ENCODE measurements at places on chromosomes 12 and 14.

- DNase-seq: no peak
These were observed 96.1 kb upstream of the IFNG-AS1 start for GRCh38 chr12:67893022-67893580.

- no peak for DNase-seq
These were observed 398.0 kb downstream of the TMTC2 start for GRCh38 chr12:83084516-83085234.

DNA sequence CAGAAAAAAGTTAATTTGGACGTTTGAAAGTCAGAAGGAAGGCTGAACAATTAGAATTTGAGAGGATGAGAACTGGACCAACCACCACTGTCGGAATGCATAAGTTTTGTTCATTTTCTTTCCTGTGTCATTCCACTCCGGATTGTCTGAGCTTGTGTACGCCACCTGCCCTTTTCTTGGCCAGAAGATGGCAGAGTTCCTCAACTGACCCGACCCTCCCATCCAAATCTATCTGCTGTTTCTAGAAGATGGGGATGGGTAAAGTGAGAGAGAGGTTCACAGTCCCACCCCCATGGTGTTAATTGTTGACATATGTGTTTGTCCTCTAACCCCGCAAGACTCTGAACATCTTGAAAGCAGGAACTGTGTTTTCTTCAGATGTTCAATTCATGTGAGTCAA is 388.0 kb downstream of the VRK1 start:
- peak; percentile 27 for DNase-seq

DNA sequence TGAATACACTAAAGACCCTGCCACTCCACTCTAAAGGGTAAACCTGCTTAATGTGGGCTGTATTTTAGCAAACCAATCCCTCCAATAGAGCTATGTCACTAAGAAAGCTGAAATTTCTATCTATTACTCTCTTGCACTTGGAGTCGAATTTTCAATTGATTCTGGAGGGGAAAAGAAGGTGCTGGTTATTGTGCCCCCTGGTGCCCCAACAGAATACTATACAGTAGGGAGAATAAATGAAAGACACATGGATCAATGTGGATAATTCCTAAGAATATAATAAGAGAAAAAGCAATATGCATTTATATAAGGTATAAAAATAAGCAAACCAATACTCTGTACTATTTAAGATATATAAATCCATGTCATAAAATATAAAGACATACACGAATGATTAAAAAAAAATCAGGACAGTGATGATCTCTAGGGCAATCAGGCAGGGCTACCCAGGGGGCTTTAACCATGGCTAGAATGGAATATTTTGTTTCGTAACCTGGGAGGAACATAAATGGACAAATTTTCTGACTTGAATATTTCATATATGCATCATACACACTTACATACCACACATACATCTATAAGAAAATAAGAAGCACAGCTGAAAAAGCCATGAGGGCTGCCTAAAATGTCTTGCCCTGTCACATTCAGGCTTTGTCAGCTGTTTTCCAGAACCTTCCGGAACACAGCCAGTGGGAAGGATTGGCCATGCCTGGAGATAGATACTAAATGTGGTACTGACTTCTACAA is 54.4 kb downstream of the EFCAB11 start:
- DNase-seq: peak; percentile 33

DNA sequence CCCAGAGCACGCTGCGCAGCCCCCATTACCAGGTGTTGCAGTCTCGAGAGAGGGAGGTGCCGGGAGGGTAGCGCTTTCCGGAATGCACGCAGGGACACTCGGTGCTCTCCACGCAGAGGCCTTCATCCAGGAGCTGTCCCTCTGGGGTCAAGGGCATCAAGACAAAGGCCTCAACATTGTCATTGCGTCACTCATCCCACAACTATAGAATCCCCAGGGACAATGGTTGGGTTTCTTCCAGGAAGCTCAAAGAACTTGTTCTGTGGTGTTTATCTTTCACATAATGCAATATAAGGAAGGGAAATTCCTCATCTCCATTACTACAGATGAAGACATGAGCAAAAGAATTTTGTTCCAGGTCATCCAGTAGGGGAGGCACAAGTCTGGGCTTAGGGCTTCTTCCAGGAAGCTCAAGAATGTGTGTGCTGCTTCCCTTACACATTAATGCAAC is 52.1 kb downstream of the VWF start:
- DNase-seq: no peak

DNA sequence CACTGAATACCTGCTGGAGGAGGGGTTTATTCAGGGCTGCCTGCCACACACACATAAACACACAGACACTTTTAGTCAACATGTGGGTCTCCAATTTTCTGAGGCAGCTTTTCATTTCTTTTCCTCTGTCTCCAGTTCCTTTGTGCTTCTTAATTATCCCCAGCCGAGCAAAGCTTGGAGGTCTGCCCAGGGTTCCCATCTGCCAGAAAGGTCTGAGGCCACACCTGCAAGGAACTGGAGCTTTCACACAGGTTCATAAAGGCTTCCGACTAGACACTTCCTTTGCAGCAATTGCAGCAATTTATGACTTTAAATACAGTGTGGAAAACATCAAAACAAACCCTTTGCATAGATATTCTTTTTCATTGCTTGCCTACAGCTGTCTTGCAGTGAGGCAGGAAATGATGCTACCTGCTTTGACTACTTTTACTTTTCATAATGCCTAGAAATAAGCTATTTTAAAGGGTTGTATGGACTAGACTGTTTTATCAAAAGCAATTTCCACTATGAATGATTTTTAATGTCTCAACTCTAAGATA is 1318.9 kb downstream of the AACS start:
- no peak for DNase-seq

GRCh38 chr14:91369628-91370445 is 47.8 kb downstream of the CCDC88C start:
- no peak for DNase-seq

- no peak for DNase-seq
These were observed 105.6 kb downstream of the GPR135 start for GRCh38 chr14:59359431-59360124.

DNA sequence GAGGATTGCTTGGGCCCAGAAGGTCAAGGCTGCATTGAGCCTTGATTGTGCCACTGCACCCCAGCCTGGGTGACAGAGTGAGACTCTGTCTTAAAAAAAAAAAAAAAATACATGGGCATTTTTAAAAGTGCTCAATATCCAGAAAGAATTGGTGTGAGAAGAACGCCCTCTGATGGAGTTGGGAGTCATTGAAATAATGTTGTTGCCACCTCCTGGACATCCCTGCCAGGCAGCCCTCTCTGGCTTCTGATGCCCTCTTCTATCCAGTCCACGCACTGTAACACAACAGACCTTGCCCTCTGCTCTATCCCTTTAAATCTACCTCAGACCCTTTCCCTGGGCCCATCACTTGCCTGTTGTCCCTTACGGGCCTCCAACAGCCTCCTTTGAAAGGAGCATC is 4.9 kb downstream of the PTGDR start:
- DNase-seq: peak; percentile 54

DNA sequence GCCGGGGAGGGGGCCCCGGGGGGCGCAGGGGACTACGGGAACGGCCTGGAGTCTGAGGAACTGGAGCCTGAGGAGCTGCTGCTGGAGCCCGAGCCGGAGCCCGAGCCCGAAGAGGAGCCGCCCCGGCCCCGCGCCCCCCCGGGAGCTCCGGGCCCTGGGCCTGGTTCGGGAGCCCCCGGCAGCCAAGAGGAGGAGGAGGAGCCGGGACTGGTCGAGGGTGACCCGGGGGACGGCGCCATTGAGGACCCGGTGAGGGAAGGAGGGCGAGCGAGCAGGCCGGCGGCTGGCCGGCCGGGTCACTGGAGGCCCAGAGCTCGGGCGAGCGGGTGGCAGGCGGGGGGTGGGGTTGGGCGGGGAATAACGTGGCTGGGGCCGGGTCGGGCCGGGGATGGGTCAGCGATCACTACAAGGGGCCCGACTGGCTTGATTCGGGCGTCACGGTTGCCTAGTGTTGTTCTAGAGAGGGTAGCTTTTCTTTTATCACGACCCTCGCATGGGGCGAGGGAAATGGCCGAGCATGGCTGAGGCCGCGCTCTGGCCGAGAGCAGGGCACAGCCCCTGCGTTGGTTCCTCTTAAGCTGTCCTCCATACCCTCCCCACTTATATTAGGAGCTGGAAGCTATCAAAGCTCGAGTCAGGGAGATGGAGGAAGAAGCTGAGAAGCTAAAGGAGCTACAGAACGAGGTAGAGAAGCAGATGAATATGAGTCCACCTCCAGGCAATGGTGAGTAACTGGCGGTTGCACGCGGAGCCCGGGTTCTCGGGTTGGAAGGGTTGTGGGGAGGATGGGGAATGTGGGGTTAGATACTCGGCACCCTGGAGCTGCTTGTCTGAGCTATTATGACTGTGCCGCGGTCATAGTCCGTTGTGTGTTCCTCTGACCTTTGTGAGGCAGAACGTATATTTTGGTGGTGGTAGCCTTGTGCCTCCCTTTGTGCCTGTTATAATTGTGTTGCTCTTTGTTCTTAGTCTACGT is 603 bp downstream of the PABPN1 start:
- DNase-seq: peak; percentile 58

DNA sequence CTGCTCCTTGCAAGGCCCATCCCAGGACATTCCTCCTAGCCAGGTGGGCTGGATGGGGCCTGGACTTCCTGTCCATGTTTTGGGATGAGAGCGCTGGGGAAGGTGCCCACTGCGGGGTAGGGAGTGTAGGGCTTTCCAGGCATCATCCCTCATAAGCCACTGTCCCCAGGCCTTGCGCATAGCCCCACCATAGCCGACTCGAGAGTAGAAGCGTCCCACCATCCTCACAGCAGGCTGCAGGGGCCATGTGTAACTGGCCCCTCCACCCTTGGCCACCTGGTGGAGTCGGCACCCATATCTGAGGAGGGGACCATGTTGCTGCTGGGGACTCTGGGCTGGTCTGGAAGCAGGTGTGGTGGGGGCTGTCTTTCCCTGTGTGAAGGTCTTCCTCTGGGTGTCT is 30.5 kb downstream of the SH2B3 start:
- DNase-seq: no peak

- peak; percentile 75 for DNase-seq
These were observed 92.9 kb downstream of the FAR2 start for GRCh38 chr12:29241821-29242591.

DNA sequence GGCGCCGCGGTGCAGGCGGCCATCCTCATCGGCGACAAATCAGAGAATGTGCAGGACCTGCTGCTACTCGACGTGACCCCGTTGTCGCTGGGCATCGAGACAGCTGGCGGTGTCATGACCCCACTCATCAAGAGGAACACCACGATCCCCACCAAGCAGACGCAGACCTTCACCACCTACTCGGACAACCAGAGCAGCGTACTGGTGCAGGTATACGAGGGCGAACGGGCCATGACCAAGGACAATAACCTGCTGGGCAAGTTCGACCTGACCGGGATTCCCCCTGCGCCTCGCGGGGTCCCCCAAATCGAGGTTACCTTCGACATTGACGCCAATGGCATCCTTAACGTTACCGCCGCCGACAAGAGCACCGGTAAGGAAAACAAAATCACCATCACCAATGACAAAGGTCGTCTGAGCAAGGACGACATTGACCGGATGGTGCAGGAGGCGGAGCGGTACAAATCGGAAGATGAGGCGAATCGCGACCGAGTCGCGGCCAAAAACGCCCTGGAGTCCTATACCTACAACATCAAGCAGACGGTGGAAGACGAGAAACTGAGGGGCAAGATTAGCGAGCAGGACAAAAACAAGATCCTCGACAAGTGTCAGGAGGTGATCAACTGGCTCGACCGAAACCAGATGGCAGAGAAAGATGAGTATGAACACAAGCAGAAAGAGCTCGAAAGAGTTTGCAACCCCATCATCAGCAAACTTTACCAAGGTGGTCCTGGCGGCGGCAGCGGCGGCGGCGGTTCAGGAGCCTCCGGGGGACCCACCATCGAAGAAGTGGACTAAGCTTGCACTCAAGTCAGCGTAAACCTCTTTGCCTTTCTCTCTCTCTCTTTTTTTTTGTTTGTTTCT is 1.7 kb downstream of the HSPA2 start:
- DNase-seq: no peak

- no peak for DNase-seq
These were observed 239.3 kb downstream of the ANO2 start for GRCh38 chr12:5705791-5706190.

GRCh38 chr12:4133636-4134447 is 139.7 kb upstream of the CCND2 start:
- no peak for DNase-seq

DNA sequence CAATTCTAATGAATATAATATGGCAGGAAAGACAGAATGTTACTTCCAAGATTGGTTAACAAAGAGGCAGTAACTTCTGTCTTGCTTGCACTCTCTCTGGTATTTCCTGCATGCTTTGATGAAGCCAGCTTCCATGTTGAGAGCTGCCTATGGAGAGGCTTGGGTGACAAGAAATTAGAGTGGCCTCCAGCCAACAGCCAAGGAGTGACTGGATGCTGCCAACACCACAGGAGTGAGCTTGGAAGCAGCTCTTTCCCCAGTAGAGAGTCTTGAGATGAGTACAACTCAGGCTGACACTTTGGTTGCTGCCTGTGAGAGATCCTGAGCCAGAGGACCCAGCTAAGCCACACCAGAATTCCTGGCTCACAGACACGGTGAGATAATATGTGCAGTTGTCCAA is 183.1 kb downstream of the RMST start:
- DNase-seq: no peak

GRCh38 chr14:101584055-101584859 is 23.0 kb downstream of the DIO3 start:
- peak; percentile 73 for DNase-seq

DNA sequence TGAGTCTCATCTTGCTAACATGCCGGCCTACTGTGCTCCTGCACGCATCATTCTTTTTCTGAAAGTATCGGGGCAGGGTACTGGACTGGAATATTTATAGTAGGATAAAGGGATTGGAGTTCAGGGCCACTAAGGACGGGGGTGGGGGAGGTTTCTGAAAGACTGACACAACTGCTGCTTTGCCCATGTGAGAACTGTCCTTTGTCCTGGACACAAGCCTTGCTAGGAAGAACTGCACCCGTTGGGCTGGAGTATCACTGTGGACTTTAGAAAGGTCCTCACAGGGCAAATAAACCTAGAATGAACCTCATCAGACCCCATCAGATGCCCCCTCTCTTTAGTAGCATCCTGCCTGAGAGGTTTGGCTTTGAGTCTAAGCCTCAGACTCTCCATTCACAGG is 87.6 kb downstream of the PRMT8 start:
- DNase-seq: no peak

DNA sequence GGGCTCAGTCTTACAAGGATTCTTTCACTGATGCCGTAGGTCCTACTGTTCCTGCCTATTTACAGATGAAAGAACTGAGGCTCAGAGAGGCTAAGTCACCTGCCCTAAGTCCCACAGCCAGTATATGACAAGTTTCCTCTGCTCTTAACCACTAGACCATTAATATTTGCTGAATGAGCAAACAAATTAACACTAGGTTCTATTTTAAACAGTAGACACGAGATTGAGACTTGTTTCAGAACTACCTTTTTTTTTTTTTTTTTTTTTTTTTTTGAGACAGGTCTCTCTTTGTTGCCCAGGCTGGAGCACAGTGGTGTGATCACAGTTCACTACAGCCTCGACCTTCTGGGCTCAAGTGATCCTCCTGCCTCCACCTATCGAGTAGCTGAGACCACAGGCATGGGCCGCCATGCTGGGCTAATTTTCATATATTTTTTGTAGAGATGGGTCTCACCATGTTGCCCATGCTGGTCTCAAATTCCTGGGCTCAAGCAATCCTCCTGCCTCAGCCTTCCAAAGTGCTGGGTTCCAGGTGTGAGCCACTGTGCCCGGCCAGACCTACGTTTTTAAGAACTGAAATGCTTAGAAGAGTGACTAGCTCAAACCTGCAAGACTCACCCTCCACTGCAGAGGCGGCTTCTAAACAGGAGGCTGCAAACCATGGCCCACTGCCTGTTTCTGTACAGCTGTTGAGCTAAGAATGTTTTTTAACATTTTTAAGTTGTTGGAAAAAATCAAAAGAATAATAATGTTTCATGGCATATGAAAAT is 12.9 kb downstream of the SYNE3 start:
- DNase-seq: no peak

- no peak for DNase-seq
These were observed 16.7 kb downstream of the AK7 start for GRCh38 chr14:96408608-96409007.

Measured in AG08395 (cell line).